ENCODE measurements at places on chromosomes 4 and X. TPM values are rescaled to one million over a fixed set of nuclear protein-coding genes. Genes with fewer than 3 reads are reported as not detected.
A peak's percentile ranks its signal among the peaks of the same experiment; 100 is the strongest.

WAS gene
- 2.4 TPM for total RNA-seq

DNA sequence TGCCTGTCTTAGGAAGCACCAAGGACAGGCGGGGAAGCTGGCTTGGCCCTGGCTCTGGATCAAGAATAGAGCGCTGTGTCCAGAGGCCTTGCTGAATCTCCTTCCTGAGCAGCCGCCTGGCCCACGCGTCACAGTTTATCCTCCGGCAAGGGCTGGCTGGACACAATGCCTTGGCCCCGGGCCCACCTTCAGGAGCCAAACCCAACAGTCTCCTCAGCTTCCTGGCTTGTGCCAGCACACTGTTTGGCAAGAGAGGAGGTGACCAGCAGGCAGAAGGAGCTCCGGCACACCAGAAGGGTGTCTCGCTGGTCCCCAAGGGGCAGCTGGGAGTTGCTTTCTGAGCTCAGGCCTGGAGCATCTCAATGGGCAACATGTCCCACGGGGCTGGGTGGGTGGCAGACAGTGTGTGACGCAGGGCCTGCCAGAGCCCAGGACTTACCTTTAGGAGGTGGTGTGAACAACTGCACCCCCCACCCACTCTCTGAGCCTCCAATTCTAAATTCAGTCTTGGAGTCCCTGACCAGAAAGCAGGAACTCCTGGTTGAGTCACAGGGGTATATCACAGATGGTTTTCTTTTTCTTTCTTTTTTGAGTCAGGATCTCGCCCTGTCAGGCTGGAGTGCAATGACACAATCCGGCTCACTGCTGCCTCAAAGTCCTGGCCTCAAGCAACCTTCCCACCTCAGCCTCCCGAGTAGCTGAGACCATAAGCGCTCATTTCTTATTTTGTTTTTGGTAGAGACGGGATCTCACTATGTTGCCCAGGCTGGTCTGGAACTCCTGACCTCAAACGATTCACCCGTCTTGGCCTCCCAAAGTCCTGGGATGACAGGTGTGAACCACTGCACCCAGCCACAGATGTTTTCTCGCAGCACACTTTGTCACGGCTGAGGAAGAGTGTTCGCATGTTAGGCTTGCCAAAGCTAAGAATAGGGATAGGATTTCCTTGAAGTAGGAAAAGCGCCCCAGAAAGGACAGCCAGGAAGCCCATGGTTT, 361.2 kb downstream of the BCOR start:
- peak; percentile 80 for DNase-seq

PCDH7 gene
- 0.43 TPM for total RNA-seq

GRCh38 chrX:41958861-41959260, 35.5 kb upstream of the CASK start:
- DNase-seq = no peak

RENBP gene
- total RNA-seq = 4.0 TPM

DNA sequence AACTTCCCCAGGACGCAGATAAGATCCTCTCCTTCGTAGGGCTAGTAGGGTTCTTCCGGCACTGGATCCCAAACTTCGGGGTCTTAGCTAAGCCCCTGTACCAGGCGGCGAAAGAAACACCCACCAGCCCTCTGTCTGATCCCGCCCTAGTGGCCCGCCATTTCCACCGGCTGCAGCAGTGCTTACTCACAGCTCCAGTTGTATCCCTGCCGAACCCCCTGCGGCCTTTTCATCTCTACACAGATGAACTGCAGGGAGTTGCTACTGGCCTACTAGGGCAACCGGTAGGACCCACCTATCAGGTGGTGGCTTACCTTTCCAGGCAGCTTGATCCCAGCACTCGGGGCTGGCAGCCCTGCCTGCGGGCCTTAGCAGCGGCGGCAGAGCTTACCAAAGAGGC, 961.2 kb downstream of the RPA4 start:
- no peak for DNase-seq

DNA sequence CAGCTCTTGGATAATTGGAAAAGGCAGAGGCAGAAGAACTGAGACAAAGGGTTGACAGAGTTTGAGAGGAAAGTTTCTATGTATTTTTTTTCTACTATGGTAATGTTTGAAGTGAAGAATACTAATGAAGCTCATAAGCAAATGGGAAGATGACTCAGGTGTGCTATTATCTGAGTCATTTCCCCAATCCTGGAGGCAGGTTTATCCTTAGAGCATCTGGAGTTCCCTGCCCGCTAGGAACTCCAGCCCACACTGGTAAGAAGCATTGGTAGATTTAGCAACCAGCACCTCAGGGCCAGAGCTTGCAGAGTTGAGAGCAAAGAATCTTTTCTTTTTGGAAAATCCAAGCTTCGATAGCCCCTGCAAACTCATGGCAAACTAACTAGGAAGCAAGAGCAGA, 55.2 kb downstream of the DOCK11 start:
- no peak for DNase-seq

- no peak for DNase-seq
Observed at GRCh38 chr4:2958446-2958845, 4.8 kb downstream of the NOP14 start.

FAM9B gene
- total RNA-seq = 2.2 TPM

NUDT11 gene
- not detected for total RNA-seq

ERCC6L gene
- total RNA-seq = not detected

DNA sequence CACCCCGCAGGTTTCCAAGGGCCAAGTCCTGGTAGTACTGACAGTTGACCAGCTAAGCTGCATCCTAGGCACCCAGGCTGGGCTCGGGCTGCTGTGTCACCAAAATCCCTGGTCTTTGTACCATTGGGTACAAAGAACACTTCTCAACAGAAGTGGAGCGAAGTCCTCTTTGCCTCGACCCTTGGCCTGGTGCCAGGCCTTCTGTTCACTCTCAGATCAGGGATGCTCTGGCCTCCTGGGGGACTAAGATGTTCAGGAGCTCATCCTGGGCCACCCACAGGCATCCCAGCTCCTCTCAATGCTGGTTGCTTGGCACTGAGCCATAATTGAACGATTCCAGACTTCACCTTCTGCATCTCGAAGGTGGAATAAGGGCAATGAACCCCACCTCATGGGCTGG, 13.8 kb upstream of the SLC2A9 start:
- peak; percentile 49 for DNase-seq

DNA sequence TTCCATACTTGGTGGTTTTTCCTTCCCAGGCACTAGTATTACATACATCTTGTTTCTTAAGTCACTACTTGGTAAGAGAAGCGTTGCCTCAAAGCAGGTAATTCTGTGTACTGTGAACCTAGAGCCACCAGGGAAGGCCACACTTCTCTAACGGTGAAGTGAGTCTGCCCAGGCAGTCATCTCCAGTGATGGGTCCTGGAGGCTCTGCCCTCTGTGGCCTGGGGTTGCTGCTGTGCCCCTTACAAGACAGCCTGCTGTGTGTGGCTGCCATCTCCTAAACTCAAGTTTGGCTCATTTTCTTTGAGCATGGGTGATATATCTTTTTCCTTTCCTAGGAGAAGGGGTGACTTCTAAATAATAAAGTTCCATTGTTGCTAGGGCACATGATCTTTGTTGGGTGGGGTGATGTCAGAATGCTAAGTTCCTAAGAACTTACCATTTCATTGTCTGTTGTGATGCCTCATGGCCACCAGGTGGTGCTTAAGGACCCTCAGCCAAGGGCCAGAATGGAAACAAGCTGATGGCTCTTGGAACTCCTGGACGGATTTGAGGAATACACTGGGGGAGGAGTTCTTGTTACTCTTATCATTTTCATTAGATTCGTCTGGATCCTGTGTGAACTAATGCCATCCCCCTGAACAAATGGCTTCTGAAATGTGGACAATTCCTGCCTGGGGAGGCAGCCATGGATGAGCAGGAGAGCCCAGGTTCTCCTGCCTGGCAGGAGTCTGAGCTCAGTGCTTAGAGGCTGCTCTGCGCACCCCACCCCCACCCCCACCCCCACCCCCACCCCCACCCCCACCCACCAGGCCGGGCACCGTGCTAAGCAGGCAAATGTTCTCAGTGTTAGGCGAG, 41.1 kb upstream of the WDR1 start:
- DNase-seq = peak; percentile 61

- no peak for DNase-seq
Observed at GRCh38 chr4:185411849-185412248, 13.9 kb downstream of the UFSP2 start.

TAF7L gene
- total RNA-seq = 0.09 TPM

- no peak for DNase-seq
Observed at GRCh38 chr4:153014460-153014859, 78.3 kb downstream of the FHDC1 start.

DNA sequence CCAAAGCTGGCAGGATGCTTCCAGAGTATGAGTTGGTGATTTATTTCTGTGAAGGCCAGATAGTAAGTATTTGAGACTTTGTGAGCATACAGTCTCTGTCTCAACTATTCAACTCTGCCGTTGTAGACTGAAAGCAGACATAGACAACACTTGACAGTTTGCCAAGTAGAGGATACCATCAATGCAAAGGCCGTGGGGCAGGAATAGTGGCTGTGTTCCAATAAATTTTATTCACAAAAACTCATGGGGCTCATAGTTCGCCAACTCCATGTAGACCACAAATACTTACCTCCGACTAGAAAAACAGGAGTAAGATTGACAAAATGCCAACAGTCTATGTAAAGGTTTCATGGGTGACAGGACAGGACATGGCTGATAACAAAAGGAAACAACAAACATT, 3.7 kb upstream of the PIR start:
- DNase-seq = no peak

GRID2 gene
- not detected for total RNA-seq

DNA sequence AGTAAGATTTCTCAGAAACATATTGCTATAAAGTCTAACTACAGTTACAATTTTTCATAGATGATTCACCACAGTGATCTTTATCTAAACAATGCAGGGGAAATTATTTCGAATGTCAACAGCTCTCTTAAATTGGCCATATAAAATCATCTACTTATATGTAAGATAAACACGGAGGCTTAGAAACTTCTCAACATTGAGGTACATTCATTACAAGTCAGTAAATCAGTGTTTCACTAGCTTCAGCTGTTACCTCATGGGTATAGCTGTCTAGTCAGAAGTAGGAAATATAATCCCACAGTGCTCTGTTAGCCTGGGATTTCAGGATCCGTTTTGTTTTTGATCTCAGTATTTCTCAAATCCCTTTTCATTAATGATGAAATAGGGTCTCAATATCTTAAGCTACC, 43.2 kb downstream of the PCDH7 start:
- DNase-seq = no peak

DNA sequence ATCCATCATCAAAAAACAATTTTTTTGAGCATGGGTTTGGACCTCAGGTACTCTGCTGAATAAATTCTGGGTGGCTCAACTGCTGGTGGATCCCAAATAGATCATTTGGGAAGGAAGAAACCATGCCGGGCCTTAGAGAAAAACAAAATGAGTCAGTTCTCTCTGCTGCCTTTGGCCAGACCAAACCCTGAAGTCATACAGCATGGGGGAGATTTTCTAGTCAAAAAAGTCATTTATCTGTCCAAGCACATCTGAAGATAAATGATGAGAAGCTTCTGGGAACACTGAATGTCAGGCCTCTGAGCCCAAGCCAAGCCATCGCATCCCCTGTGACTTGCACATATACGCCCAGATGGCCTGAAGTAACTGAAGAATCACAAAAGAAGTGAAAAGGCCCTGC, 261.4 kb downstream of the DHX15 start:
- no peak for DNase-seq

DNA sequence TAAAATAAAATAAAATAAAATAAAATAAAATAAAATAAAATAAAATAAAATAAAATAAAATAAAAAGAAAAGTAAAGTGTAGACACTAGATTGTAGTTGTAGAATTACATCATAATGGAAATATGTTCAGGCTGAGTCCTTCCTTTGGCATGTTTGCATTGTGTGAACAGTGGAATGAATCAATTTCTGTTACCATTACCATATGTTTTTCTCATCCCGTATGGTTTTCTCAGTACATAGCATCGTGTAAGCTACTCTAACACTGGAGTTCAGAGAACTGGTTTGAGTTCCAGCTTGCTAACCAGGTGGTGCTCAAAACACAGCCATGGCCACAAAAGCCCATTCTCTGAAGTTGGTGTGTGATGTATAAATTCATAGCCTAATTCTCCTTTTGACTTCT, 45.9 kb downstream of the USP11 start:
- no peak for DNase-seq

DNA sequence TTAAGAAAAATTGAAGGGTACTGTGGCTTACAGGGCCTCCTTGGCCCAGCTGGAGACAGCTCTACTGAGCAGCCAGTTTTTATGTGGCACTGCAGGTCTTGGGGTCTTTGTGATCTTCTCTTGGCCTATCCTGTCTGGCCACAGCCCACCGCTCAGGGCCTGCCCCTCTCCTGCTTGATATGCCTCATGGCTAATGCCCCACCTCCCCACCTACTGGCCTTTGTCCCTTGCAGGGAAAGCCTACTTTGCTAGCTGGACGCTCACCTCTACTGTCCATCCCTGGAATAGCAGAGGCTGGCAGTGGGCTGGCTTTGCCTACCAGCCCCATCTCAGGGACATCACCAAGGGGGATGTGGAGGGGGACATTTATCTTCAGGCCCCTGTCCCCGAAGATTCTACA, 134.1 kb downstream of the PJA1 start:
- DNase-seq = no peak

PAGE2 gene
- total RNA-seq = not detected

DNA sequence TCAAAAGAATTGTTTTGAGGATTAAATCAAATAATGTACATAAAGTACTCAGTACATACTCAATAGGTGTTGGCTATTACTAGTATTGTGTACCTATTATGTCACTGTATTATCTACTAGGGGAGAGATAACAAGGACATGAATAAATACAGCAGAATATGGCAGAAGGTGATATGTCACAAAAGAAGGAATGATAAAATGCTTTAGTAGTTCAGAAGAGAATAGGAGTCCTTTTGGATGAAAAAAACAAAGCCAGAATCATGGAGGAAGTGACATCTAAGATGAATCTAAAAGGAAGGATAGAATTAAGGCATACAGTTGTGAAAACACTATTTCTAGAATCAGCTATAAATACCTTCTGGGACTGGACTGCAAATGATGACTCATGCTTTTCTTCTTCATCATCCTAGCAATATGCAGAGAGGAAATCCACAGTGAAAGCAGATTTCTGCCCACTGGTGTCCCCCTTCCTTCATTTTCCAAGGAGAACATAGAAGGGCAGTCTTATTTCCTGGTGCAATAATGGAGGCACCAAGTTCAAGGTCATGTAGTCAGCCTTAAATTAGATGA, 98.7 kb downstream of the GLUD2 start:
- no peak for DNase-seq

- no peak for DNase-seq
Observed at GRCh38 chr4:87901422-87901992, 68.7 kb downstream of the MEPE start.

USP46 gene
- total RNA-seq = 5.7 TPM

MXRA5 gene
- 3.4 TPM for total RNA-seq

Measured in right lobe of liver (tissue), 6 donors.